Naive B cell (primary cell): ENCODE measurements at places on chromosomes 2 and 18. TPM values are rescaled to one million over a fixed set of nuclear protein-coding genes. Genes with fewer than 3 reads are reported as not detected.

DNA sequence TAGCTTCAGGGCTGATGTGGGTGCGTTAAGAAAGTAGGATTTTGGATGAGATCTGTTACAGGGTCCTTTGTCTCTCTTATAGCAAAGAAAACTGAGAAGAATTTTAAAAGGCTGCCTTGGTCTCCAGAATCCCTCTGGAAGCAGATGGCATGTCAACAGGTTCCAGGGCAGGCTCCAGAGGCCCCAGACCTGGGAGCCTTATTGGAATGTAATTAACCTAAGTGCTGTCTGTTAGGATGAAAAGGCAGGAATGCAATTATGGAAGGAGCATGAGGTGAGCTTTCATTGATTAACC lies 97.2 kb upstream of the PKDCC start:
- no peak for DNase-seq

- no peak for DNase-seq
These were observed 539.5 kb downstream of the NYAP2 start for GRCh38 chr2:225938991-225939390.

DNA sequence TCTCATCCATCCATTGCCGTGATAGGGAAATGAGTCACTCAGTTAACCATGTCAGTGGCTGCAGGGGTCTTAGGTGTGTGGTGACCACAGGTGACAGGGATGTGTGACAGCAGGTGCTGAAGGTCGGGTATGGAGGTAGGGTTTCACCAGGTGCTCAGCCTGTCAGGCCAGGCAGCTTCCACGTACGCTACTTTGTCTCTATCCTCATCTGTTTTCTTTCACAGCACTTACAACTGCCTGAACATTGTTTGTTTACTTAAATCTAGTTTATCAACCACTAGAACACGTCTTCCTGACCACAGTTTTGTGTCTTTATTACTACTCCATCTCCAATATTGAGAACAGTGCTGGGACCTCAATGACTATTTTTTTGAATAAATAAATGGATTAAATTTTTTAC lies 11.4 kb upstream of the UXS1 start:
- no peak for DNase-seq

Gene SLC9A4
- polyA plus RNA-seq: not detected

Gene TSHZ1
- polyA plus RNA-seq: 2.2 TPM

- no peak for DNase-seq
These were observed 1.1 kb downstream of the PUM2 start for GRCh38 chr2:20349513-20349921.

GRCh38 chr2:73141896-73142295 lies 29.1 kb upstream of the RAB11FIP5 start:
- DNase-seq: no peak

DNA sequence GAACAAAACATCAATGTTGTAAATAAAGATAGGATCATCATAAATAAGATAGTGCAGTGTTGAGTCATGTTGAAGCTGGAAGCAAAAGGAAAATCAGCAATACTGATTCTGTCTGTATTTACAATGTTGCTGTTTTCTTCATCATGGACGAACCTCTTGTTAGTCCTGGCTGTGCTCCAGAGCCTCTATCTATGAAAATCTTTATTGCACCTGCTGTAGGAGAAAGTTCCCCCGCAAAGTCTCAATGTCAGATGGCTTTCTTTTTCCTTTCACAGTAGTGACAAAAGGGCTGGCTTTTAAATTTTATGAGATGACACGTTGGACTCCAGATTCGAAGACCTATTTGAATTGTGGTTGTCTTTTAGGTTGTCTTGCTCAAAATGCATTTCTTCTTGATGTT lies 98.5 kb upstream of the LRRTM1 start:
- DNase-seq: no peak

- no peak for DNase-seq
These were observed 11.8 kb upstream of the ATOH8 start for GRCh38 chr2:85741833-85742455.

GRCh38 chr2:240413813-240414429 lies 21.5 kb upstream of the GPC1 start:
- DNase-seq: no peak

GRCh38 chr2:32424739-32425138 lies 67.9 kb downstream of the BIRC6 start:
- DNase-seq: no peak

GRCh38 chr2:25494616-25495015 lies 152.9 kb upstream of the DNMT3A start:
- no peak for DNase-seq

GRCh38 chr2:169712791-169713227 lies 18.5 kb downstream of the PHOSPHO2 start:
- DNase-seq: no peak

DNA sequence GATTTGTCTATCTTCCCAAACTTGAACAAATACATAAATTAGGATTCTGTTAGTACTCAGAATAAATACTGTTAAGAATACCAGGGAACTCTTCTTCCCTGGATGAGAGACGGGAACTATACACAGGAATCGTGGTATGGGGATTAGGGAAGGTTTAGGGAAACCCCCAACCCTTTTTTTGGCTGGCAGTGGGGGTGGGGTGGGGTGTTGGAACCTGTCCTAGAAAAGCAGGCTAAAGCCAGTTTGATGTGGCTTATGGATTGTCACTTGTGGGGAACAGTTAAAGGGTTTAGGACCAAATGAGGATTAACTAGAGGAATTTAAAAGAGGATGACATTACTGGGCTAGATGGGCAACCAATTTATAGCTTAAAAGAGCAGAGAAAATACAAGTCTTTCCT lies 1.8 kb downstream of the SLC4A10 start:
- no peak for DNase-seq

DNA sequence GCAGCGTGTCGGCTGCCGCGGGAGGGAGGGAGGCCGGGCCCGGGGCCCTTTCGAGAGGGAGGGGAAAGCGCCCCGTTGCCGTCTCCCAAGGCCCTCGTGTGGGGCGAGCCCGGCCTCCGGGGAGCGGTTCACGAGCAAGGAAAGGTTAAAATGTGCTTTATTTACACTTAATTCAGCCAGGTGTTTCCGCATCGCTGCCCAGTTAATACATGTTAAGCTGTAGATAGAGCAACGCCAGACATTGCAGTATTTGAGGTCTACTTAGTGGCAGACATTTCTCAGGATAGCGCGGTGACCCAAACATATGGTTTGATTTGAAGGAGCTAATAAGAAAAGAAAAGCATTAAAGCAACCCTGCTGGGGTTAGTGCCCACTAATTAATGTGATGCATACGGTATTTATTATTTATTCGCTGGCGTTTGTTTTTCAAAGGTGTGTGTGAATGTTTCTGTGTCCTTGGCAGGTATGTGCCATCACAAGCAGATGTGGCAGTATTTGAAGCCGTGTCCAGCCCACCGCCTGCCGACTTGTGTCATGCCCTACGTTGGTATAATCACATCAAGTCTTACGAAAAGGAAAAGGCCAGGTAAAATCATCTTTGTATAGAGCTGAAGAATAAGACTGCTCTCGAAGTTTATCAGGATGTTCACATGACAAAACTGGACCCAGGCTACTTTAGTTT lies 571 bp downstream of the EEF1B2 start:
- no peak for DNase-seq

DNA sequence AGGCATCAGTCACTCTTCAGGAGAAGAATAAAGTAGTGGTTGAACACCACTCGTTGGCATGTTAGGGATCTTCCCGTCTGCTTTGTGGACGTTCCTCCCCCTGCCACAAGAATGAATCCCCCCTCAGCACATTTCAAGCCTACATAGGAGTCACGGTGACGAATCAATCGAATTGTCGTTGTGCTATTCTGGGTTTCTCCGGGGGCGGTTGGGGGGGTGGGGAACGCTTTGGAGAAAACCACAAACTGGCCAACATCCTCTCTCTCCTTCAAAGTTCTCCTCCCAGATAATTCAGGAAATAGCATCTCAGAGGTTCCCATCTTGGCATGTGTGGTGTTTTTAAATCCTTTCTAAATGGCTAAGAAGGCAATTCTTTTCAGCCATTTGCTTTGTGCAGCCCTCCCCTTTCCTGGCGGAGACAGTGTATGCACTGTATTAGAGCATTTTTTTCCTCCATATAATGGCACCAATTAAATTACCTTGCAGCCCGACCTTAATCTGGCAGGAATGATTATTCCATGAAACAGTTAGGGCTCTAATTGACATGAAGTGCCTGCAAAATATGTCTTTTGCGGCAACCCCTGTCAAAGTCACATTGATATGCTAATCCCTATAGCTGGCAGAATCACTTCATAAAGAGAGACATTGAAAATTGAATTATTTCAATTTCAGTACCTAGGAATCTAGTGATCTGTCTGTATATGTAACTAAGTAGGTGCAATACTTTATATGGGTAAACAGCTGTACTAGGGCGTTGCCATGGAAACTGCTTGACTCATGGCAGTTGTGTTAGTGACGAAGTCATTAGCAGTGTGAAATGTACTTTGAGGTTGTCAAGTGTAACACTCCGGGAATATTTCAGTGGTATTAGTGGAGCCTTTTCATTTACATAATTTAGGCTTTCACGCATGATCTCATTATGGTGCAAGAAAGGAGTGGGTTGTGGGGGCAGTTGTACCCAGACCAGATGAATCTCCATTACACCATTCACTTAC lies 323.4 kb upstream of the SLC14A2 start:
- DNase-seq: no peak

GRCh38 chr2:218897394-218898108 lies 16.9 kb downstream of the WNT10A start:
- no peak for DNase-seq

GRCh38 chr18:78085241-78086185 lies 835.9 kb downstream of the GALR1 start:
- no peak for DNase-seq

Gene CFAP210
- polyA plus RNA-seq: not detected

Gene HOXD9
- polyA plus RNA-seq: not detected

DNA sequence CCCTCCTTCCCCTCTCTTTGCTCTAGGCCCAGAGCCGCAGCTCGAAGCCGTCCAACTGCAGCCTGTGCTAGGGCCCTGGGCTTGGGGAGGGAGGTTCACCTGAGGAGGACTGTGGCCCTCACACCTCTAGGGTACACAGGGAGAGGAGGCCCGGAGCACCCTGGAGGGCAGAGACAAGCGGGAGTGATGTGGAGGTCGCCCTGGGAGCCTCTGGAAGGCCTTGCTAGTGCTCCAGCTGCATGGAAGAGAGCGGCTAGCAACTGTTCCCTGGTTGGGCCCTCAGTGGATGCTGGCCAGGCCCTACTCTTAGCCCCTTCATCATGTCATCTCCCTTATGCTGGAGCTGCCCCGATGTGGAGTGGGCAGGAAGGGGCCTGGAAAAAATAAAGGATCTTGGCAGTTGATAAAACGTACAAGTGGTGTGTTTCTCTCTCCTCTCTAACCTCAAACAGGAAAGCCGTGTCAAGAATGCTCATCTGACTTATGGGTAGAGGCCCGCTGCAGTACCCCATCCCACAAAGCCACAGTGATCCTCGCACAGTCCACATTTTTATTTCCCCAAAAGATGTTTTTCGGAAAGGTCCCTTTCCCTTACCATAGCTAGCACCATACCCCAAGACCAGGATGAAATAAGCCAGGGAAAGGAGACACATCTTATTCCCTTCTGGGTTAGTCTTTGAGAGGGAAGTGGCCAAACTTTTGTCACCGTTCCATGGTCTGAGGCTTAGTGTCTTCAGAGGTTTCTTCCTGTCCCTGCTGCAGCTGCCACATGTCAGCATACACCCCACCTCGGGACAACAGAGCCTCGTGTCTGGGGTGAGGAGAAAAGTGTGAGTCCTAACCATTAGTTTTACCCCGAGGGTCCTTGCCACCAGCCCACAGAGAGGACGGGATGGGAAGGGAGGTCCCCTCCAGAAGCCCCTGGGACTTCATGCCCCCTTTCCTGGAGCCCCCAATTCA lies 2.9 kb downstream of the ZFAND2B start:
- no peak for DNase-seq
